T-helper 1 cell treated with Interleukin-12 subunit alpha and Interleukin-12 subunit beta and Interleukin-4 antibody, amounts not matched to agents 30 ng/mL and 1 ng/mL, for 36 hours (primary cell): ENCODE measurements at places on chromosomes 16 and 17. TPM values are rescaled to one million over a fixed set of nuclear protein-coding genes. Genes with fewer than 3 reads are reported as not detected.

The AANAT gene
- total RNA-seq: not detected in 2 replicates

The SPATA22 gene
- total RNA-seq: 0.20 TPM in 1 of 2 replicates, not detected in the other

The EVI2A gene
- total RNA-seq: 55.9 and 59.5 TPM in 2 replicates

The POLR2A gene
- total RNA-seq: 208 and 222 TPM in 2 replicates

The NPTX1 gene
- 104 and 107 TPM in 2 replicates for total RNA-seq

The CTRB2 gene
- total RNA-seq: not detected in 2 replicates

The KRTAP2-4 gene
- total RNA-seq: not detected in 2 replicates

The SALL1 gene
- total RNA-seq: not detected in 2 replicates
